ENCODE measurements at places on chromosomes 2 and 18. TPM values are rescaled to one million over a fixed set of nuclear protein-coding genes. Genes with fewer than 3 reads are reported as not detected.

- no peak for DNase-seq
- H3K27me3 ChIP-seq = no peaks in the 10 kb centered on the region
- peaks cover 14% of the 10 kb centered on the region for H3K4me1 ChIP-seq
- no peak overlapping the region for H3K27ac ChIP-seq
- H3K4me3 ChIP-seq = no peak overlapping the region
Observed at GRCh38 chr2:101012054-101012705, 10.1 kb downstream of the RPL31 start.

DNA sequence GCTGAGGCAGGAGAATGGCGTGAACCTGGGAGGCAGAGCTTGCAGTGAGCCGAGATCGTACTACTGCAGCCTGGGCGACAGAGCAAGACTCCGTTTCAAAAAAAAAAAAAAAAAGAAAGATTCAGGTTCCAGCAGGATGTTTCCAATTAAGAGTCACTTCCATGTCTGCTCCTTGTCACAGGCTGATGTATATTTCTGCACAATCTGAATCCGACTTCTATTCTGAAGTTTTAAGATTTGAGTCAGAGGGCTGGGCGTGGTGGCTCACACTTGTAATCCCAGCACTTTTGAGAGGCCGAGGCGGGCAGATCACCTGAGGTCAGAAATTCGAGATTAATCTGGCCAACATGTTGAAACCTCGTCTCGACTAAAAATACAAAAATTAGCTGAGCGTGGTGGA lies 24.7 kb downstream of the SNRPD1 start:
- peak overlapping the region; percentile 95 for H3K27ac ChIP-seq
- H3K36me3 ChIP-seq = no peaks in the 10 kb centered on the region
- DNase-seq = no peak
- peaks cover 17% of the 10 kb centered on the region for H3K4me1 ChIP-seq

GRCh38 chr18:3040881-3041280 lies 27.9 kb upstream of the LPIN2 start:
- no peaks in the 10 kb centered on the region for H3K27me3 ChIP-seq
- no peak overlapping the region for H3K4me3 ChIP-seq
- DNase-seq = no peak
- peaks cover 13% of the 10 kb centered on the region for H3K4me1 ChIP-seq
- no peak overlapping the region for H3K27ac ChIP-seq

- no peak overlapping the region for H3K27ac ChIP-seq
- H3K36me3 ChIP-seq = peaks cover 53% of the 10 kb centered on the region
- H3K4me3 ChIP-seq = no peak overlapping the region
- H3K4me1 ChIP-seq = peaks cover 11% of the 10 kb centered on the region
Observed at GRCh38 chr2:148702475-148702874, 57.9 kb downstream of the EPC2 start.

IL37 gene
- not detected for polyA plus RNA-seq

All from naive B cell (primary cell).